ENCODE measurements at places on chromosomes 12 and 14.

DNA sequence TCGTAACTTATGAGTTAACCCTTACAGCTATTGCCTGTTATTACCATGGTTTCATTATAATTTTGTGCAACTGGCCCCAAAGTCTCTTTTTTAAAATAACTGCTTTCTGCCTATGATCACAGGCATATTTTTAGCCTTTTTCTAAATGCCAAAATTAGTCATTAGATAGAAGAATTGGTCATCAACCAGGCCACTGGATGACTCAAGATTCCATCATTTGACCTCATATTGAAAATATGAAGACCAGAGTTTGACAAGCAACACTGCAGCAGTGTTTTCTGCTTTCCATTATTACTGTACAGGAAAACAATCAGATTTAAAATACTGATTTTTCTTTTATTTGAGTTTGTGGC is 54.7 kb upstream of the OTOGL start:
- no peak for DNase-seq

GRCh38 chr12:111454311-111454710 is 48.6 kb downstream of the SH2B3 start:
- no peak for DNase-seq

DNA sequence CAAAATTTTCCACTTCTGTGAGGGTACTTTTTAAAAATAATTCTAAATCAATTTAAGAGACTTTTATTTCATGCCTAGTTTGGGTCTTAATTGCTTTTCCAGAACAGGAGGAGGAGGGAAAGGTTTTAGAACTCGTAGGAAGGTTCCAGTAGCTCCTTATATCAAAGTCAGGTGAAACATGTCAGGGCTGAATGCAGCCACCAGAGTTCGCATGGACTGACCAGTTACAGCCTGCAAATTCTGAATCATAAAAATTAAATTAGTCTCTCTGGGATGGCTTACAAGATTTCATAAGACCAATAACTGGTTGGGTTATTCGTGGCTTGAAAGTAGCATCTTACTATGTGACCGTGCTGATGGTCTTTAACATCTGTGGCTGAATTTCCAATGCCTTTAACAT is 397 bp downstream of the BDKRB1 start:
- DNase-seq, result no peak

GRCh38 chr12:26058308-26058707 is 66.5 kb downstream of the BHLHE41 start:
- DNase-seq, result no peak

GRCh38 chr14:49574038-49574437 is 12.1 kb downstream of the RPS29 start:
- DNase-seq, result no peak
